ENCODE measurements at places on chromosomes 1 and 21.

- DNase-seq: no peak
These were observed 61.8 kb upstream of the SYT6 start for GRCh38 chr1:114215436-114215835.

- no peak for DNase-seq
These were observed 320.5 kb downstream of the ST6GALNAC3 start for GRCh38 chr1:76395059-76395458.

GRCh38 chr21:14926186-14926585 lies 138.6 kb downstream of the NRIP1 start:
- no peak for DNase-seq

GRCh38 chr1:79310609-79311008 lies 304.1 kb upstream of the ADGRL4 start:
- no peak for DNase-seq

- DNase-seq: no peak
These were observed 4.6 kb upstream of the ZNF678 start for GRCh38 chr1:227558732-227559262.

- no peak for DNase-seq
These were observed 755 bp downstream of the FBXO42 start for GRCh38 chr1:16351456-16351993.

DNA sequence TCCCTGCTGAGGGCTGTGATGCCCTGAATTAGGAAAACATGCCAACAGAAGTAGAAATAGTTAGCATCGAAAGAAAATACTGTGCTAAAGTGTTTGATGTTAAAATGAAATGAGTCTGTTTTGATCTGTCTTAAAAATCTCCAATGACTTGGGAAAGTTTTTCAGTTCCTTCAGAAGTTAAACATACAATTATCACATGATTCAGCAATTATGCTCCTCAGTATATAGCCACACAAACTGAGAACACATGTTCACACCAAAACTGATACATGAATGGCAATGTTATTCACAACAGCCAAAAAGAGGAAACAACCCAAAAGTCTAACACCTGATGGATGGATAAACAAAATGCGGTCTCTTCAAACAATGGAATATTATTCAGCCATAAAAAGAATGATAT lies 130.6 kb downstream of the PTPN14 start:
- no peak for DNase-seq

DNA sequence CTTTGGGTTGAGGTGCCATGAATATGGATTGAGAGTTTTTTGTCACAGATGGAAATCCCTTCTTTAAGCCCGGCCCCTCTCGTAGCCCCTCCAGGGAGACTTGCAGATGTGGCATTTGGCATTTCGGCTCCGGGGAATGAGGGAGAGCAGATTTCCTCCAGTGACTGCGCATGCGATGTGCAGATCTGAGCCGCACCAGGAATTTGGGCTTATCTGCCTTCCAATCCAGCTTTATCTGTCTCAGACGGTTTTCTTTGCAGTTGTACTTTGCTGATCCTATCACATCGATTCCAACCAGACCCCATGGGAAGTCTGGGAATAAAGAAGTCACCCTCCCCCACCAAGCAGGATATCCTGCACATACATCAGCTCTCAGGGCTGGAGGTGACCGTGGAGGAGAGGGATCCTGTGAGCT lies 11.7 kb downstream of the KIF26B start:
- DNase-seq: no peak

DNA sequence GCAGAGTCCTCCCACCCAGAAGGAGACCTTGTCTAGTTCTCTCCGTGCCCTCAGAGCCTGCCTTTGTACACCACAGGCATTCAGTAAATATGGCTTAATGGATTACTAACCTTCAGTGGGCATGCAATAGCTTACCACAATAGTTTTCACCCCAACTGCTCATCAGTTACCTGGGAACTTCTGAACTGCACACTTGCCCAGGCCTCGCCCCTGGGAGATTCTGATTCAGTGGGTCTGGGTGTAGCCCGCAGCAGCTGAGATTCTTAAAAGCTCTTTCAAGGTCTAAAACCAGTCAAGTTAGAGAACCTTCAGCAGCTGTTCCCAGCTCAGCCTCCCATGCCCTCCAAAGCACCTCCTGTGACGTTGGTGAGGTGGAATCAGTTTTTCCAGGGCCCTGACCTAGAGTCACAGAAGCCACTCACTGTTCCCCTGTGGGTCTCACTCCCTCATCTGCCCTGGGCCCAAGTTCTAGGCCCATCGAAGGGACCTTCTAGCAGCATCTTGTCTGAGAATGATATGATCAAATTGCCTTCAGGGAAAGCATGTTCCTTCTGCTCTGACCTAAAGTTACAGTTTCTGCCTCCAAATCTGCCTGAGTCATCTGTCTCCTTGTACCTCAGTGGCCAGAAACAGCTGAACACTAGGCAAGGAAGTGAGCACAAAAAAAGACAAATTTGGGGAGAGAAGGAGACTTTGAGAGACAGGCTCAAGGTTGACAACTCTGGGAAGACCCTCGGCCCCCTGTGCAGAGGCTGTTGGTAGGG lies 10.8 kb downstream of the ASAP3 start:
- DNase-seq: no peak

- DNase-seq: no peak
These were observed 128.2 kb downstream of the EIF4G3 start for GRCh38 chr1:21048462-21048861.
